NCI-H1092 treated with DMSO at 0.1 percent for 48 hours (cell line): ENCODE measurements at places on chromosomes 16 and 17.

GRCh38 chr17:65055280-65055707, 1.2 kb downstream of the GNA13 start:
- peak; percentile 19 for DNase-seq

DNA sequence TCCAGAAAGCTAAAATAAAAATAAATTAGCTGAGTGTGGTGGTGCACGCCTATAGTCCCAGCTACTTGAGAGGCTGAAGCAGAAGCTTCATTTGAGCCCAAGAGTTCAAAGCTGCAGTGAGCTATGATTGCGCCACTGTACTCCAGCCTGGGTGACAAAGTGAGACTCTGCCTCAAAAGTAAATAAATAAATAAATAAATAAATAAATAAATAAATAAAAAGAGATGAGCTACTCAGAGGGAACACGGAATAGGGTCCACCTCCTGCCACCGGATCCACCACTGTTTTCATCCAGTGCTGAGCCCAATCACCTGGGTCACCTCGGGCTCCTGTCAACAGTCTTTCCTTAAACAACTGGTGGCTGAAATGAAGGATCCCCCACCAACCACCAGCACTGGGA, 6.7 kb upstream of the DPEP3 start:
- DNase-seq = no peak

DNA sequence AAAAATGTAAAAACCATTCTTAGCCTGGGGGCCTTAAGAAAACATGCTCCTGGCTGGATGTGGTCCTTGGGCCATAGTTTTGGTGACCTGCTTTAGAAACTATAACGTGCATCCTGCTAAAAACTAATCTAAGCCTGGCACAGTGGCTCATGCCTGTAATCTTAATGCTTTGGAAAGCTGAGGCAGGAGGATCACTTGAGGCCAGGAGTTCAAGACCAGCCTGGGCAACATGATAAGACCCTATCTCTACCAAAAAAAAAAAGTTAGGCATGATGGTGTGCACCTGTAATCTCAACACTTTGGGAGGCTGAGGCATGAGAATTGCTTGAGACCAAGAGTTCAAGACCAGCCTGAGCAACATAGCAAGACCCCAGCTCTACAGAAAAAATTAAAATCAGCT, 183.8 kb upstream of the CHMP6 start:
- DNase-seq = no peak

GRCh38 chr16:70251629-70252354, at the start of gene EXOSC6:
Gene EXOSC6 (minus strand): TSS chr16:70251940. CDS start chr16:70251900, 40 bp downstream.
- peak; percentile 92 for DNase-seq

DNA sequence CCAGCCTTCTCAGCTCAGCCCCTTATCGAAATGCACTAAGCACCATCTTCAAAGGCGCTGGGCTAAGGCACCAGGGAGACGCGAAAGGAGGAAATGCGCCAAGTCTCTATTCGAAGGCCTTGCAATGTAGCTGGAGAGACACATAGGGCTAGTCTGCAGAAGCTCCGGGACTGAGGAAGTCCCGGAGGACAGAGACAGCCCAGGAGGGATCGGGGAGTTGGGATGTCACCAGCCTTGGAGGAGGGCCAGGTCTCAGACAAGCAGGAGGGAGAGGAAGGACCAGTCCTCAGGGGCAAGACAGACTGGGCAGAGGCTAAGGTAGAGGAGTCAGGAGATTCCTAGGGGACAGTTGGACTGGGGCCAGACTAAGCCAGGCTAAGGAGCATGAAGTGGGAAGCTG, 8.5 kb downstream of the C17orf100 start:
- no peak for DNase-seq

GRCh38 chr17:81359218-81359617, 36.0 kb upstream of the BAHCC1 start:
- DNase-seq = no peak

- DNase-seq = peak; percentile 86
Observed at GRCh38 chr16:52861614-52862022, 191.1 kb downstream of the CHD9NB start.

DNA sequence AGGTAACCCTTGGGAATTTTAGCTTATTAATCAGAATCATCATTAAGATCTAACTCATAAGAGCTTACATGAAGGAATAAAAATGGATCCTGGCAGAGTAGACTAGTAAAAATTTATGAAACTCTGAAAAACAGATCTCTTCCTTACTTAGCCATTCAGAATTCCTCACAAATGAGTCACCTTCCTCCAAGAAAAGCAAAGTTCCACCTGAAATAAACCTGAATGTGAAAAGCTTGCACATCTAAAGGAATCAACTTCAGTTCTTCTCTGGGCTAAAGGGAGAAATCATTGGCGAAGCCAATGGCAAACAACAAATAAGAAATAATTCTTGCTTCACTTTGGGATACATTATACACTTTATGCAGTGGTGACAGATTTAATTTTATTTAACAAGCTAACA, 22.7 kb downstream of the MYO1D start:
- no peak for DNase-seq

DNA sequence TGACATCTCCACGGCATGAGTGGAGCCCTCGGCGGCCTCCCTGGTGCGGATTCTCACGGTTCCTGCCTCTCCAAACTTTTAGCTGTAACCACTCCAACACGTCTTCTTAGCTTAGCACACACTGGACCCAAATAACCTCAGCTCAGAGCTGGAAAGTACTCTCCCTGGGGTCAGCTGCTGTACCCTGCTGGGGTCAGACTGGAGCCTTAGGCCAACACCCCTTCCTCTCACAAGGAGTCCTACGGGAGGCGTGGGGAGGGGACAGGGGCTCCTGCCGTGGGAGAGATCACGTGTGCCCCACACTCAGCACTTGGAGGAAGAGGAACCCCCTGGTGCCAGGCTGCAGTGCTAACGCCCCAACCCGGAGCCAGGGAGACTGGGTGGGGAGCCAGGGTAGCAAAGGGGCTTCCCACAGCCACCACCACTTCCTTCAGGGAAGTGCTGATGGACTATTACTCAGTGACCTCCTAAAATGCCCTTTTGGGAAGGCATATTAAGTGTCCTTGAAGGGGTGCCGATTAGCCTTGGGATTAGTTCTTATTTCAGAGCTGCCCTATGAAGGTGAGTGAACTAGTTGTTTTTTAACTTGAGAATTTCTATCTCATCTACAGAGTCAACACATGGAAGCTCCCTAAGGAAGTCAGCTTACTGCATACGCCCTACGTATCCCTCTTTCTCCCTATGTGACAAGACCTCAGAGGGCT, 124.0 kb downstream of the HIC1 start:
- no peak for DNase-seq

DNA sequence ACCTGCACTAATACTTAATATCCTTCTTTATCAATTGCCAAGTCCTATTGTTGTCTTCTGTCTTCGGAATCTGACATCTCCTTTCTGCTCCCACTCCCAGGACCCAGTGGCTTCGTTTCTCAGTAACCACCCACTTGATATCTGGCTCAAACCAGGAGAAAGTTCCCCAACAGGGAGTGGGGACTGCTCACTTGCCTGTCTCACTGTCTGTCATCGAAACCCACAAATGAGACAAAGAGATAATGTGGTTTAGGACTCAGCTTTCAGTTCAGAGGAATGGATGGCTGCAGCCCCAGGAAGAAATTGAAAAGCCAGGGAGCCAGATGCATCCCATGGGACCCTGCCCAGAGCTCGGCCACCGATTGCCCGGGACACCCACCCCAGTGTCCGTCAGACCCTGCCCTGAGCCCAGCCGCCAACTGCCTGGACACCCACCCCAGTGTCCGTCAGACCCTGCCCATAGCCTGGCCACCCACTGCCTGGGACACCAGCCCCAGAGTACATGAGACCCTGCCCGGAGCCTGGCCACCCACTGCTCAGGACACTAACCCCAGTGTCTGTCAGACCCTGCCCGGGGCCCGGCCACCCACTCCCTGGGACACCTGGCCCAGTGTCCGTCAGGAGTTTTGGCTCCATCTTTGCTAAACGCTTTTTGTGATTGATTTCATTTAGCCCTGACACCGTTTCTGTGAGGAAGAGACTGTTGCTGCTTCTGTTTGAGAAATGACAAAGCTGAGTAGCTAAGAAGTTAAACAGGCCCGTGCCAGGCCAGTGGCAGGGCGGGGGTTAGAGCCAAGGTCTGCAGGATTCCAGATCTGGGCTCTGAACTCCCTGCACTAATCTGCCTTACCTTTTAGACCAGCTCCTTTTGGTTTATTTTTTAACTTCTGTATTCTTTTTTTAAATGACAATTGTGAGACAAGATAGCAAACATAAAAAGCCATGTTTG, 251.4 kb downstream of the PHKB start:
- DNase-seq = no peak

- no peak for DNase-seq
Observed at GRCh38 chr17:77468897-77469296, 328.1 kb downstream of the SEC14L1 start.

DNA sequence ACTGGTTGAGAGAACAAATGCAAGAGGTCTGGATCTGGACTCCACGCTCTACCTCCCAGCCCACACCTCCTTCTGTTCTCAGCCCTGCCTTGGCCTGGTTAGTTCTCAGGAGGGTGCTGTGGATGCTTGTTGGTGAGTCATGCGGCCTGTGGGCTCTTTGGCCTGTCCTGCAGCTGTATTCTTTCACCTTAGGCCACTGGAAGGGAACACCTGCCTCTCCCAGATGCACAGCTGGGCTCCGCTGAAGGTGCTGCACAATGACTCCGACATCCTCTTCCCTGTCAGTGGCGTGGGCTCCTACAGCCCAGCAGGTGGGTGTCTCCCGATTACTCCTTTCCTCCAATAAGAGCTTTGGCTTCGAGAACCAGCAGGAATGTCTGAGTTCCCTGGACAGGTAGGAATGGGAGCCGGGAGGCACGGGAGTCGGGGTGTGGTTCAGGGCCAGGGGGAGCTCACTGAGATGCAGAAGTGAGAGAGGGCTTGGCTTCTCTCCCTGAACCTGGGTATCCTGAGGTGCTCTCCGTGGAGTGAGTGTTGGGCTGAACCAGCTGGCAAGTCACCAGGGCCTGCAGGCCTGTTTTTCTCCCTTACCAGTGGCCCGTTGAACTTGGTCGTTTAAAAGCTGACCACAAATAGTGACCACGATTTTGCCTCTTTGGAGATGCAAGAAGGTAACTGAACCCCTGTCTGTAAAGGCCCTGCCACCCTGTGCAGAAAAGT, 85.0 kb downstream of the SNX29 start:
- no peak for DNase-seq

DNA sequence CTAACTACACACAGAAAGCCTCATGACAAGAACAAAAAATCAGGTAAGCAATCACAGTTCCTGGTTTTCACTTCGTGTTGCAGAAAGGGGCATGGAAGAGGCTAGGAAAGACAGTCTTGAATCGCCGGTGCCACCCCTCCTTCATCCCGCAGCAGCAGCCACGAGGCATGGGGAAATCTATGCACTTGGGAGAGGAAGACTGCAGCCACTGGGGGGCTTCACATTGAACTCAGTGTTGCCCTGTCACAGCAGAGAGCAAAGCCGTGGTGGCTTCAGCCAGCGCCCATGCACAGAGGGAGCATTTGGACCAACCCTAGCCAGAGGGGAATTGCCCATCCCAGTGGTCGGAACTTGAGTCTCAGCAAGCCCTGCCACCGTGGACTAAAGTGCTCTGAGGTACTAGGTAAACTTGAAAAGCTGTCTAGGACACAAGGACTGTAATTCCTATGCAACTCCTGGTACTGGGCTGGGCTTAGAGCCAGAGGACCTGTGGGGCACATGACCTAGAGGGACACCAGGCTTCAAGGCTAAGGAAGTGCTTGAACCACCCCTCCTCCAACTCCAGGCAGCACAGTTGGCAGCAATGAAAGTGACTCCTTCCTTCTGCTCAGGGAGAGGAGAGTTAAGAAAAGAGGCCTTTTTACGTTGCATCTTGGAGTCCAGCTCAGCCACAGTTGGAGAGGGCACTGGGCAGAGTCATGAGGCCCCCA, 35.2 kb upstream of the ATP2C2 start:
- DNase-seq = no peak

DNA sequence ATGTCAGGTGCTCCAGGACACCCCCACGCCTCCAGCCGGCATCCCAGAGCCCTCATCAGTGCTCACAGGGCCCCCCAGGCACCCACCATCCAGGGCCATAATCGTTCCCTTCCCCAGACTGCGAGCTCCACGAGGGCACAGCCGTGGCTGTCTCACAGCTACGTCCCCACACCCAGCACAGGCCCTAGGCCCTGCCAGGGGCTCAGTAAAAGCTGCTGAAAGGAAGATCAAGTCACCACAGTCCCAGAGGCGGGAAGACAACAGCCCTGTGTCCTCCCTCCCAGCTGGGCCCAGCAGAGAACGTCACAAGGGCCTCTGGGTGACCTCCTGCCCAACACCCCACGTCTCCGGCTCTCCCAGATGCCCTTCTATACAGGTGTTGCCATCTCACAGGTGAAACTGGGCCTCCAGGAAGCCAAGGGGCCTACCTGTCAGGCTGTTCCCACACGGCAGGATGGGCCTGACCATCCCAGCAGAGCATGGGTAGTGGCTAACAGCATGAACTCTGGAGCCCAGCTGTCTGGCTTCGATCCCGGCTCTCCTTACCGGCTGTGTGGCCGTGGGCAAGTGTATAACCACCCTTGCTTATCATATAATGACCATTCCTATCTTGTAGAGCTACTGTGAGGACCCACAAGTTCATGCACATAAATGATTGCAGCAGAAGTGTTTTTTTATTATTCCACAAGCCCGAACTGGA, 17.9 kb downstream of the ARL2BP start:
- no peak for DNase-seq

- no peak for DNase-seq
Observed at GRCh38 chr17:49242813-49243212, 12.2 kb upstream of the PHOSPHO1 start.

- DNase-seq = no peak
Observed at GRCh38 chr16:84550096-84550495, 45.6 kb upstream of the MEAK7 start.

DNA sequence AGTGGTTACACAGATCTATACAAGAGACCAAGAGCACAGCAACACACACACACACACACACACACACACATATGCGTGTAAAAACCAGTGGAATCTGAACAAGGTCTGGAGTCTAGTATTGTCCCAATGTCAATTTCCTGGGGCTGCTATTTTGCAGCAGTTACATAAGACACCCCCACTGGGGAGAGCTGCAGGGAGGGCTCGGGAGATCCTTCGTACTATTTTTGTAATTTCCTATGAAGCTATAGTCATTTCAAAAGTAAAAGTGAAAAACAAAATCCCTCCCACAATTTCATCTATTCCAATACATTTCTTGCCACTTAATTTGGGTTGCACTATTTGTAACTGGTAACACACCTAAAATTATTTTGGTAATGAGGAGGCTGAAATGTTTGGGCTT, 68.5 kb downstream of the C16orf95 start:
- no peak for DNase-seq

- DNase-seq = no peak
Observed at GRCh38 chr17:4118015-4118743, 24.7 kb downstream of the ZZEF1 start.
